ENCODE measurements at places on chromosomes 5 and 9.

- no peak for DNase-seq
These were observed 286.6 kb upstream of the POU5F2 start for GRCh38 chr5:94028001-94028400.

- DNase-seq = no peak
These were observed 27.5 kb downstream of the SEC61B start for GRCh38 chr9:99249619-99250018.

DNA sequence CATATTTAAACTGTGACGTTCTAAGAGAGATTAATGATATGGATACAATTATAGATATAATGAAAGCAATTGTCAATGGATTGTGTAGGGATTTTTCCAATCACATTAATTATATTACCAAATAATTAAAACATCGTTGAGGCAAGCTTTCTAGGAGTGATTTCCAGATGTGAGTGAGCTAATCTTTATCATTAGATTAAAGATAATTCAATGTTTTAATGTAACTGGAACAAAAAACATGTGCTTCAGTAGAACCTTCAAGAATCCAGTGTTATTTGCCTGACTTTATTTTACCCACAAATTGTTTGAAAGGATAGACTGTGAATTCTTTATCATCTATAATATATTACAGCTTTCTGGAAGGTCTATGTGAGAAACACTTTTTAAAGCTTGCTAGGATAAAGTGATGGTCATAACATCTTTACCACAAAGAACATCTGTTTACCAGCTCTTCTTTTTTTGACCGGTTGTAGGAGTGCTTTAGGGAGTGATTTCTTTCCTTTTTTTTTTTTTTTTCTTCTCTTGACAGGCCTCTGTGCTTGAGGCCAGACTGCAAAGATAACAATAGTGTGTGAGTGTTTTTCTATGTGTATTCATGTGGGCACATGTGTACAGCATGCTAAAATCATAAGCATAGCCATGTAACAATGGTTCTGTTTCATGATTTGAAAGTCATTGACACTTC is 35.0 kb downstream of the SNCAIP start:
- no peak for DNase-seq

DNA sequence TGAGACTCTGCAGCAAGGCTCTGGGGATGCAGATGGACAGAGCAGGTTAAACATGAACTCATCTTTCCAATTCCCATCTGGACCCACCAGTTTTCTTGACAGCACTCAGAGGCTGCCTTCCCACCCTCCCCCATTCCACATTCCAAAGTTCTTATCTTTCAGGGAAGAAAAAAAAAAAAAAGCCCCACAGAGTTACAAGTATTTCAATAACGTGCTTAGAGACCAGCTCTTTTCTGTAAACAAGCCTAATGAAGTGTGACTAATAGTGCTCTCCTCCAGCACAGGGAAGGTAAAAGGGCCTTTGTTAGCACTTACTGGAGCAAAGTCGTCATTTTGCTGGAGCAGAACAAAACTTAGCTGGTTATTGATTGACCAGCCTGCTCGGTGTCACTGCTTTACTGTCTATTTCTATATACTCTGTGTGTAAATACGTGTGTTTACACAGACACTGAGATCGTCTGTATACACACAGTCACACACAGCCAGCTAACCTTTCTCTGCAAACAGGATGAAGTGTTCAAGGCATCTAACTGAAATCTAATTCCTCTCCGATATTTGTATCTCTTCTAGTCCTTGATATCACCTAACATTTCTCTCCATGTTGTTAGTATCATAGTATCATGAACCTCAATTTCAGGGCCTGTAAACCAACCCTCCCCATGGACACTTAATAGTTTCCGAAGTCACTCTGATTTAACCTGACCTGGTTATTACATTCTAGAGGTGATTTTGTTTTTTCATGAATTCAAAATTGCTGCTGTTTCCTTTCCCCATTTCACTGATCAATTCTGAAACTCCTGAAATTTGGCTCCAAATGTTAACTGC is 84.9 kb downstream of the ZNF608 start:
- DNase-seq = no peak

DNA sequence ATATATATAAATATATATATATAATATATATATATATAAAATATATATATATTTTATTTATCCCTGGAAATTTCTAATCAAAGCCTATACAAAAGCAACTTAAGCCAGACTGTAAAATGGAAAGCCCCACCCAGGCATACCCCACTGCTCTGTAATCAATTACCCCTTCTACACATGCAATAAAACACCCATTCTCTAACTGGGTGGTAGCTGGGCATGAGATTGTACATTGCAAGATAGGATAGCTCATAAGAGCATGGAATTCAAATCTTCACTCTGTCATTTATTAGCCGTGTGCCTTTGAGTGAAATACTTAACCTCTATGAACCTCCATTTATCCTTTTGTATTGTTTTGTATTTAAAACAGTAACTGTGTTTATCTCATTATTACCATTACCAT is 405.3 kb upstream of the SLC30A5 start:
- DNase-seq = no peak

DNA sequence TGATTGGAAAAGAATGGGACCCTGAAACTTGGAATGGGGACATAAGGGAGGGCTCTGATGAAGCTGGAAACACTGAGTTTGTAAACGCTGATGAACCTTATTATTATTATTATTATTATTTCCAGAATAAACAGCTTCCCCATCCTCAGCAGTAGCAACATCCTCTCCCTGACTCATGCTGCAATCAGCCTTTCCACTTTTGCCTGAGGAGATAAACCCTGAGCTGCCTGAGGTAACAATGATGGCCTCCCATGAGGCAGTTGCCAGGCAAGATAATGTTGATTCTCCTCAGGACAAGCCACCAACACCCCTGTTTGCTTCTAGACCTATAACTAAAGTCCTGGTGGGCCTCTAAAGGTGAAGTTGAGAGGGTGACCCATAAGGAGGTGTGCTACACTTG is 139.2 kb upstream of the ATP10B start:
- no peak for DNase-seq

DNA sequence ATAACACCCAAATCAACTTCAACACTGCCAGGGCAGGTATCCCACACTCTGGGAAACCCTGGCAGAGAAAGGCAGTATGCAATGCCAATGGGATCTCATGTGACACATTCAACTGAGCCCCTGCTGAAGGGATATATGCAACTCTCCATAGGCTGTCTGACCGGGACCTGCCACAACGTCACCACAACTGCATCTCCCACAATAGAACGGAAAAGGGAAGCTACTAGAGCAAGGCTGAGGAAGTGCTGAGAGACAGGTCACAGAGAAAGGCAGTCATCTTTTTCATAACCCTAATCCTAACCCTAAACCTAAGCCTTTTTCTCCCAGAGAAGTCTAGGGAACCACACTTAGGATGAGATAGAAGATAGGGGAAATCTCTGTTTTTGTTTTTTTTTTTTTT is 345.9 kb upstream of the CD180 start:
- no peak for DNase-seq

DNA sequence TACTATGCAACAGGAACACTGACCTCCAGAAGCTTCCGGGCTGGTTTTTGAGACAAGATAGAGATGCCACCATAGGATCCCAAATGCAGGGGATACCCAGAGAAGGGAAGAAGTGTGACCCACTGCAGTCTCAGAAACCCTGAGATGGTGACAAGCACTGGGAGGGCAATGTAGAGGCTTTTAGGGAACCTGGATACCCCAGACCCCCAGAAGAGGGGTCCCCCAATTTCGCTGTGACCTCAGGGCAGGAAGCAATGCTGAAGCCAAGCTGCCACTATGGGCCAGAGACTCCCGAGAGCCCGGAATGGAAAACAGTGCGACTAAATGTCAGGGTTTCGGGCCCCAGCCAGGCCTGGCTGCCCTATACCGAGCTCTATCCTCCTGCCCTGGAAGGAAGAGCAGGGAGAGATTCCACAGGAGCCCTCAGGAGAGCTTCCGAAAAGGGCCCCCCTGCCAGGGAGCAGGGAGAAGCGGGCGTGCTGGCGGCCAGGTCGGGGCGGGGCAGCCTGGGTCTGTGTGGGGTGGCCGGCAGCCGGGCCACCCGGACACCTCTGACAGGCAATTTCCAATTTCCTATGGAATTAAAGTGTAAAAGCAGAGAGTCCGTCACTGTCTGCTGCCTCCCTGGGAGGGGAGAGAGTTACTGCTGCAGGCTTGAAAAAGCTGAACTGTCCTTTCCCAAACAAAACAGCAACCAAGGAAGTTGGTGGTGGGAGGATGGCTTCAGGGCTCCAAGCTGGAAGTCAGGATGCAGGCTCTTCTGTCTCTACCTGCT is 154.2 kb downstream of the FGF18 start:
- no peak for DNase-seq

- DNase-seq = no peak
These were observed 204.8 kb downstream of the HCN1 start for GRCh38 chr5:45491368-45491767.

- DNase-seq = no peak
These were observed 125.4 kb downstream of the PTTG1 start for GRCh38 chr5:160547061-160547460.

DNA sequence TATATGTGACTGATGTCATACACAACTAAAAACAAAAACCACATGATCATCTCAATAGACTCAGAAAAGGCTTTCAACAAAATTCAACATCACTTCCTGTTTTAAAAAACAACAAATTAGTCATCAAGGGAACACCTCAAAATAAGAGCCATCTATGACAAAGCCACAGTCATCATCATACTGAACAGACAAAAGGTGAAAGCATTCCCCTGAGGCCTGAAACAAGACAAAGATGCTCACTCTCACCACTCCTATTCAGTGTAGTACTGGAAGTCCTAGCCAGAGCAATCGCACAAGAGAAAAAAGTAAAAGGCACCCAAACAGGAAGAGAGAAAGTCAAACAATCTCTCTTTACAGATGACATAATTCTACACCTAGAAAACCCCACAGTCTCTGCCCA is 893.5 kb upstream of the EDIL3 start:
- no peak for DNase-seq

DNA sequence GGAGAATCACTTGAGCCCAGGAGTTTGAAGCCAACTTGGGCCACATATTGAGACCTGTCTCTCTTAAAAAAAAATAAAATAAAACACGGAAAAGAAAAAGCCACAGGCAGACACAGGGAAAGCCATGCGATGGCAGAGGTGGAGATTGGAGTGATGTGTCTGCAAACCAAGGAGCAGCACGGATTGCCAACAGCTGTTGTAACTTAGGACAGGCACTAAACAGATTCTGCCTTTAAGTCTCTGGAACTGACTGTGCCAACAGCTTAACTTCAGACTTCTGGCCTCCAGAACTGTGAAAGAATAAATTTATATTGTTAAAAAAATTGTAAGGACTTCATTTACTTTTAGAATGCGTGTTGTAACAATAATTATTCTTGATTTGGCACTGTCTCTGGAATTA is 318.5 kb upstream of the CHD1 start:
- DNase-seq = no peak

- no peak for DNase-seq
These were observed 86.1 kb downstream of the ZNF354C start for GRCh38 chr5:179146277-179146676.

Measured in CD4-positive, alpha-beta T cell treated with Interleukin-1 beta for 1 hour (primary cell).